Cardiac septum (tissue), 1 donor: ENCODE measurements at places on chromosomes 6 and 20.

DNA sequence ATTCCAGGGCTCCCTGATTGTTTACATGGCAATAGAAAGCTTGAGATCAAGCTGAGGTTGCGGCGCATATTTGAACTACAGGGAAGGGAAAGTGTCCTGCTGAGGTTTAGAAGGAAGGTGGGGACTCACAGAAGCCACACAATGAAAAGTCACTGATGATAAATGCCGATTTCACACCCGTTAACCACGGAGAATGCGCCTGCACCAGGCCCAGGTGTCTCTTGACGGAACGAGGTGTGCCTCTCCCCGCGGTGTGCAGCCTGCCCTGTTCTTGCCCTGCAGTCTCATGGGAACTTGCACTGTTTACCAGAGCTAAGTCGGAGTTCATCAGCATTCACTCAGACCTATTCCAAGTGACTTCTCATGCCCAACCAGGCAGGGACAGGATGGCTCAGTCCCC, 90.3 kb downstream of the LY86 start:
- DNase-seq, result no peak

- no peak for DNase-seq
These were observed 54.7 kb downstream of the ELOVL5 start for GRCh38 chr6:53294095-53294494.

DNA sequence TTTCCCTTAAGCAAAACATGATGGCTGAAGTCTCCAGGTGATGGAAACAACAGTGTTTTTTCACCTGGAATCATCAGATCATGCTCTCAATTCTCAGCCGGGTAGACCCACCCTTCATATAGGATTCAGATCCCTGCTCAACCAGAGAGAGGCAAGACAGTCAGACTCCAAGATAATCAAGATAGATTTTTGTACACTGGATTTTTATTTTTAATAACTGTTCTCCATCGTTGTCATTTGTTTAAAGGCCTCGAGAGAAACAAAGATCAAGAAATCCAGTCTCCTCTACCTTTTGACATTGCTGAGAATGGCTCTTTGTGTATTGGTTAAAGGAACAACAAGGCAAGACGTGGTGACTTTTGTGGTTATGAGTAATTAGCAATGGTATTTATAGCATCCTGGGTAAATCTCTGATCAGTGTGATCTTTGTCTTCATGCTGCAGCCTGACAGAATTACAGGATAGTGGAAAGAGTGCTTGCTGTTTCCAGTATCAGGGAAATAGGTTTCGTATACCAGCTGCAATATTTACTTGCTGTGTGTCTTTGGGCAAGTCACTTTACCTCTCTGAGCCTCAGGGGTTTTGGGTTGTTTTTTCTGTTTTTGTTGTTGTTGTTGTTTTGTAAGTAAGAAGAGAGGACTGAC, 29.9 kb downstream of the ID4 start:
- DNase-seq, result no peak

GRCh38 chr20:3797592-3798372, 1.7 kb downstream of the CDC25B start:
- no peak for DNase-seq

DNA sequence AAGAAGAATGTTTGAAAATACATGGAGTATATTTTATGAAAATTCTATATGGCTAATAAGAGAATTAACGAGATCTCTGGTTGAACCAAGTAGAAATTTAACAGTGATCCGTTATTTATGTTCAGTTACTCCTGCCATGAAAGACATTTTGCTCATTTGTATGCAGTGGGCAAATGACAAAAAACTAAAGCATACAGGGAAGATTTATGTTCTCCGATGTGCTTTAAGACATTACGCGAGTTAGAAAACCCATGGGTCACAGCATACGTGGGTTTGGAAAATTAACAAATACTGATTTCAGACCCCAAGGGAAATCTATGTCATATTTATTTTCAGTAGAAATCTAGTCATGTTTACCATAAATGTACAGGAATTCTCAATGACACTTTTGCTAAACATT, 90.1 kb downstream of the BMP5 start:
- DNase-seq, result no peak

GRCh38 chr6:168016721-168017525, 19.5 kb downstream of the KIF25 start:
- DNase-seq, result peak; percentile 31

- DNase-seq, result no peak
These were observed 1493.5 kb upstream of the DEFB115 start for GRCh38 chr20:29763821-29764511.

DNA sequence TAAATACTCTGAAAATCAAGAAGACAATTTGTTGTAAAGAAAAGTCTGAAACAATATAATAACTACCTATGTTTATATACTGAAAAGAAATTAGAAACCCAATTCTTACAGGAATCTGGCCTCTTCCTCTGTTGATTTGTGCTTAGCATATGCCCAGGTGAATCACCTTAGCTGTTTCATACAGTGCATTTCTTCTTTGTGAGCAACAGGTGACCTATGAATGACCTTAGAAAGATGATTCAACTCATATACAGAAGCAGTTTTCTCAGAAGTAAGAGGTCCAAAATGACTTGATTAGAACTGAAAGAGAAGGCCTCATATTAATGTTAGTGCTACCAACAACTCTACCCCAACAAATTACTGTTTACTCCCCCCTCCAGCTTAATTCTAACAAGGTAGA, 419.5 kb upstream of the ID4 start:
- no peak for DNase-seq

DNA sequence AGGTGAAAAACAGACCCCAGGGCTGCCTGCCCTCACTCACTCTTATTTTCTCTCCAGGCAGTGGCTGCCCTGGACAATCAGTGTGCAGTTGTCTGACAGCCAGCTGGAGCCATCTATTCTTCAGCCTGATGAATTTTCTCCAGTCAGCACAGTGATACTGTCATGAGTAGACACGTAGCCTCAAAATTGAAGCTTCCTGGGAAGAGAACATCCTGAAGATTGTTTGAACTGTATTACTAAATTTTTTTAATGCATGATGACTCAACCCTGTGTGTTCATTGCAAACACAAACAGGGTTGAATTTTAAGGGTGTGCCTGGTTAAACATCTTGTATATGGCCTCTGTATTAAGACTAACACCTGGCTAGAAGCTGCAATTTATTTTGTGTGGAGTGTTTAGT, 49.8 kb upstream of the STXBP5 start:
- DNase-seq, result no peak

DNA sequence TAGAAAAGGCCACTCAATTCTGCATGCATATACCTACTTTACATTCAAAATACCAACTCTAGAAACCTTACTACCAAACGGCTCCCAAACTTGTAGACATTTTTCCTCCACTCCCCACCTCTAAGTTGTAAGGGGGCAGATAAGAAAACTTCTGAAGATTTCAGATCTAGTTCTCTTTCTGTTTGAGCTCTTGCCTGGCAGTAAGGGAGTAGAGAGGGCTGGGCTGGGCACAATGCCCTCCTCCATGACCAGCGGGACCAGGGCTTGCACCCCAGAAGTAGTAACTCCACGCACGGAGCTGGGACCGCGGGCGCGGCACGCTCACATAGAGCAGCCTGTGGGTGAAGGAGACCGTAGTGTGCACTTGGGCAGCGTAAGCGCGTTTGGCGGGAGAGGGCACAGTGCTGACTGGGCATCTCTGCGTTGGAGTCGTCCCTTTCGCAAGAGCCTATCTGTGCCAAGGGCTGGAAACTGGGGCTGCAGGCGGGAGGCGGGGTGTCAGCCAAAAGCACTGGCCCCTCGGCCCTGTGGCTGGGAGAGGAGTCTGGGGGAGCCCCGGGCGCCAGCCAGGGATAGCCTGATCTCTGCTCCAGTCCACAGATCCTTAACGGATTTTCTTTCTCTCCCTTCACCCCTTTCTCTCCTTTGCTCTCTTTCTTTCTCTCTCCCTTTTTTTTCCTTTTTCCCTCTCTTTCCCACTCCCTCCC, 32.4 kb downstream of the PHACTR1 start:
- DNase-seq, result no peak

DNA sequence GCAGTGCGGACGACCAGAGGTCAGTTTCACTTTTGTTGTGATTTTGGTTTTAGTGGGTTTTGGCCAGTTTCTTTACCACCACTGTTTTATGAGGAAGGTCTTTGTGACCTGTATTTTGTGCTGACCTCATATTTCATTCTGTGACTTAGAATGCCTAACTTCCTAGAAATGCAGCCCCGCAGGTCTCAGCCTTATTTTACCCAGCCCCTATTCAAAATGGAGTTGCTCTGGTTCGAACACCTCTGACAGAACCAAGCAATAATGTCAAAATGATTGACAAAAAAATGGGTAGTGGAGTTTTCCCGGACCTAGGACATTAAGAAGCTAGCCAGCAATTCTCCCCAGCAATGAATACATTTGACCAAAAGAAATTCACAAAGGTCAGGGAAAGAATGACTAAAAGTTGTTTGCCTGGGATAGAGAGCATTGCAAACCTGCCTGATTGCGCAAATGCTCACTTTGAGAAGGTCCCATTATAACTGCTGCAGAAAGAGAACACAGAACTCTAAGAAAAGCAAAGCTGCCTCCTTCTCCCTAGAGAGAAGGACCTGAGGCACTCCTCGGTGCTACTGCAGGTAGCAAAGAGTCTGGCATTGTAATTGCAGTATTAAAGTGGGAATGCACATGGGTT, 288.8 kb downstream of the ADGB start:
- no peak for DNase-seq

- DNase-seq, result no peak
These were observed 97.4 kb downstream of the THBS2 start for GRCh38 chr6:169156108-169156792.
